ENCODE measurements at places on chromosomes 3 and 15.
A peak's percentile ranks its signal among the peaks of the same experiment; 100 is the strongest.

DNA sequence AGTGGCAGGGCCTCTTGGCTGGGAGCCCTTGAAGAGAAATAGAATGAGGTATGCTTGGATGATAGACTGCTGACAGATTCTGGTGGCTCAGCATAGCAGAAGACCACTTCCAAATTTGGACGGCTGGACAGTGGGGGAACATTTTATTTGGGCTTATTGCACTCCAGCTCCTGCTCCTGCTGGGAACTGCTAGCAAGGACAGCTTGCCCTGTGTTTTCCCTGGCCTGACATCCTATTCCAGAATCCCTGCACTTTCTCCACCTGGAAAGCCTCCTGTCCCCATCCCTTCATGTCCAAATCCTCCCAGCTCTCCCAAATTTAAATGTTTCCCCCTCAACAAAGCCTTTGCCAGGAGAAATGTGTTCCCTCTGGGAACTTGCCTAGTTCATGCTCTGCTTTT is 9.8 kb upstream of the COLQ start:
- no peaks in the 10 kb centered on the region for H3K27me3 ChIP-seq
- no peaks in the 10 kb centered on the region for H3K36me3 ChIP-seq
- no peak for DNase-seq

DNA sequence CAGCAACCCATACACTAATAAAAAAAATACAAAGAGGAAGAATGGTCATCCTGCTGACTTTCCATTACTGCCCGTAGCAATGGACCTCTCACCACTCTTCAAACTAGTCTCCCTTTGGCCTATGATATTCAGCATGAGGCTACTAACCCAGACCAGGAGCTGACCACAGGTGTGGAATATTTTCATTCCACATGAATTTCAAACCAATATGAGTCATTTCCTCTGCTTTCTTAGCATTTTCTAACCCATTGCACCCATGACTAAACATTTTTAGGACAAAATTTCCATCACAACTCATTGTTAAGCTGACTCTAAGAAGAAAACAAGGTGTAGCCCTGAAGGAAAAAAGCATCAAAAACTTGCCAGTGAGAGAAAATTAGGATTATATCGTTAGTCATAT is 34.0 kb upstream of the ZPLD1 start:
- no peaks in the 10 kb centered on the region for H3K27me3 ChIP-seq
- no peaks in the 10 kb centered on the region for H3K4me1 ChIP-seq
- H3K27ac ChIP-seq: no peak overlapping the region
- no peak for DNase-seq
- no peaks in the 10 kb centered on the region for H3K36me3 ChIP-seq

GRCh38 chr3:178043084-178043483 is 493.2 kb upstream of the KCNMB2 start:
- no peaks in the 10 kb centered on the region for H3K4me1 ChIP-seq
- H3K27me3 ChIP-seq: no peaks in the 10 kb centered on the region
- no peak for DNase-seq
- H3K36me3 ChIP-seq: no peaks in the 10 kb centered on the region

- peak overlapping the region; percentile 44 for H3K27ac ChIP-seq
- DNase-seq: no peak
- H3K27me3 ChIP-seq: no peaks in the 10 kb centered on the region
- H3K36me3 ChIP-seq: no peaks in the 10 kb centered on the region
- peak overlapping the region; percentile 9 for H3K4me3 ChIP-seq
These were observed 47.7 kb downstream of the MYO5A start for GRCh38 chr15:52480990-52481389.

GRCh38 chr15:66641485-66642315 is 60.3 kb upstream of the SMAD6 start:
- no peaks in the 10 kb centered on the region for H3K27me3 ChIP-seq
- no peak overlapping the region for H3K27ac ChIP-seq
- no peaks in the 10 kb centered on the region for H3K36me3 ChIP-seq
- H3K4me3 ChIP-seq: no peak overlapping the region
- no peak for DNase-seq
- peaks cover 11% of the 10 kb centered on the region for H3K4me1 ChIP-seq

DNA sequence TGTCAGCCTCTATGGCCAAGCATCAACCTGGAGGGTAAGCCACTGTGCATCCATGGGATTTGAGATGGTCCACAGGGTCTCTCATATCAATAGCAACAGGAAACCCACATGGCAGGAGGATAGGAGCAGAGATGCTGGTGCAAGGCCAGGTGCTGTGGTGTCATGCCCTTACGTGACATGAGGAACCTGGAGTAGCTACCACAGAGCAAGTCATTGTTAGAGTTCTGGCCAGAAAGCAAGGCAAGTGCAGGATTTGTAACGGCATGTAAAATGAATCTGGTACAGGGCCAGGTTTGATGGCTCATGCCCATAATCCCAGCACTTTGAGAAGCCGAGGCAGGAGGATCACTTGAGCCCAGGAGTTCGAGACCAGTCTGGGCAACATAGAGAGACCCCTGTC is 14.8 kb upstream of the ZNF774 start:
- no peaks in the 10 kb centered on the region for H3K27me3 ChIP-seq
- no peak overlapping the region for H3K27ac ChIP-seq
- H3K4me1 ChIP-seq: peaks cover 9% of the 10 kb centered on the region

DNA sequence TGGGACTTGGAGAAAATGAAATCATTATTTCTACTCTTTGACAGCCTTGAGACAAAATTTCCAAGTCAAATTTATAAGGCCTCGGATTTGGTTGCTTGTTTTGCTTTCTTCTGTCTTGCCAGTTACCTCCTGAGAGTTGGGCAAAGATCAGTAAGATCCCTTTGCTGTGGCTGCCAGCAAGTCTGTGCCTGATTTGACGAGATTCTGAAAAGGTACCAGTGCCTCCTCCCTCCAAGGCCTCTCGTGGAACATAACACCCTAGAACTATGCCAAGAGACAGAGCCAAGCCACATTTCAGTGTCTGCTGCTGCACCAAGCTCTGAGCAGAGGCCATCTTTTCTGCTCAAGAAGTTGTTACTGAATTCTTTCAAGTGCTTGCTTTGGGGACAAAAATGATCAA is 61.0 kb downstream of the GTPBP8 start:
- H3K27me3 ChIP-seq: no peaks in the 10 kb centered on the region
- DNase-seq: no peak
- no peak overlapping the region for H3K4me3 ChIP-seq
- H3K36me3 ChIP-seq: no peaks in the 10 kb centered on the region
- peaks cover 8% of the 10 kb centered on the region for H3K4me1 ChIP-seq

DNA sequence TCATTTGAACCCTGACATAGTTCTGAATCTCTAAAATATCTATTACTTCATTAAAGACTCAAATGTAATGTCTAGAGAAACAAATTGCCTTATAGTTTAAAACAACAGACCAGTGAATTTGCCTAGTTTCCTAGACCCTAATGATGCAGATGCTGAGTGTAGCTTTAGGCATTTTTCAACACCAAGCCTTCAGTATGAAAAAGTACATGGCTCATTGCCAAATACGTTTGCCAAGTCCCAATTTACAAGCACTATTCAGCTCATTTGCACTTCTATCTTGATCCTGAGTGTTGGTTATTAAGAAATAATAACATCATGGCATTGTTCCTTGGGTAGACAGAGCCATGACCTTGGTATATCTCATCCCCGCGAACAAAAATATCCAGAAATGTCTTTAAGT is 46.8 kb downstream of the EOMES start:
- no peaks in the 10 kb centered on the region for H3K27me3 ChIP-seq
- no peak overlapping the region for H3K4me3 ChIP-seq
- no peak overlapping the region for H3K27ac ChIP-seq
- no peak for DNase-seq
- no peaks in the 10 kb centered on the region for H3K4me1 ChIP-seq

GRCh38 chr3:95468331-95468730 is 1346.1 kb upstream of the EPHA6 start:
- no peaks in the 10 kb centered on the region for H3K27me3 ChIP-seq
- H3K4me1 ChIP-seq: no peaks in the 10 kb centered on the region
- no peak overlapping the region for H3K27ac ChIP-seq
- no peak for DNase-seq
- H3K36me3 ChIP-seq: no peaks in the 10 kb centered on the region
- H3K4me3 ChIP-seq: no peak overlapping the region

DNA sequence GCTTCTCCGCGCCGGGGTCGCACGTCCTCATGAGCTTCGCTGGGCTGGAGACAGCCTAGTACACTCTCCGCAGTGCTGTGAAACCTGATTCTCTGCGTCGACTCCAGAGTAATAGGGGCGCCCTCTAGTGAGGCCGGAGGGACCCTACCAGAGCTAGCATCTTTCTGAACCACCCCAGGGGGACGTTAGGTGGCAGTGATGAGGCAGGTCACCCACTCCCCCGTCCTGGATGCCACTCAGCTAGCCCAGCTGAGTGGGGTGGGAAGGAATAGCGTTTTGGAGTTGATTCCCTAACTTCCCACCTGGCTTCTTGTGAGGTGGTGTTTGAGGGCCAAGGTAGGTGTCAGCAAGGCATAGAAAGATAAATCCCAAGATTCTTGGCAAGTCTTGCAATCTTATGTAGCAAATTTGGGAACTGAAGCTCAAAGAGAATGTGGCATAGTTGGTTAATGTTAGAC is 4.0 kb downstream of the DUOXA2 start:
- no peak overlapping the region for H3K27ac ChIP-seq
- H3K36me3 ChIP-seq: no peaks in the 10 kb centered on the region
- peaks cover 44% of the 10 kb centered on the region for H3K27me3 ChIP-seq
- H3K4me1 ChIP-seq: peaks cover 32% of the 10 kb centered on the region
